ENCODE measurements at places on chromosomes 6 and 20.

- no peaks in the 10 kb centered on the region for H3K4me1 ChIP-seq
- no peaks in the 10 kb centered on the region for H3K36me3 ChIP-seq
- H3K27ac ChIP-seq = no peak overlapping the region
These were observed 6.7 kb downstream of the AFDN start for GRCh38 chr6:167833396-167833763.

DNA sequence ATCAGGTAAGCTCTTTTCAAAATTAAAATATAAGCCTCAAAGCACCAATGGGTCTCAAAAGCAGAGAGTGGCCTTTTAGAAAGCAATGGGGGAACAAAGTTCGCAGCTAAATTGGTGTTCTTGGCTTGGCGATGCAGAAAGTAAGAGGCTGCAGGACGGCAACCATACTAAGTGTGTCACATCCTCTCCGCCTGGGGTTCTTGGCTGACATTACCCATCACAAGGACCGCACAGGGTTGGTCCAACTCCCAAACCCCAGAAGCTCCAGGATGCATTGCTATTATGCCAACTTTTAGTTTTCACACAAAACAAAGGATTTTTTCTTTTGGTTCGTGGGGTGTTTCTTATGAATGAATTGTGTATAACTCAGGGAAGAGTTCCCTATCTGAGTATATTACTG is 124.8 kb downstream of the PRKN start:
- no peaks in the 10 kb centered on the region for H3K27me3 ChIP-seq
- H3K4me1 ChIP-seq = no peaks in the 10 kb centered on the region
- H3K4me3 ChIP-seq = no peak overlapping the region
- no peak for DNase-seq
- no peaks in the 10 kb centered on the region for H3K36me3 ChIP-seq
- H3K27ac ChIP-seq = no peak overlapping the region

DNA sequence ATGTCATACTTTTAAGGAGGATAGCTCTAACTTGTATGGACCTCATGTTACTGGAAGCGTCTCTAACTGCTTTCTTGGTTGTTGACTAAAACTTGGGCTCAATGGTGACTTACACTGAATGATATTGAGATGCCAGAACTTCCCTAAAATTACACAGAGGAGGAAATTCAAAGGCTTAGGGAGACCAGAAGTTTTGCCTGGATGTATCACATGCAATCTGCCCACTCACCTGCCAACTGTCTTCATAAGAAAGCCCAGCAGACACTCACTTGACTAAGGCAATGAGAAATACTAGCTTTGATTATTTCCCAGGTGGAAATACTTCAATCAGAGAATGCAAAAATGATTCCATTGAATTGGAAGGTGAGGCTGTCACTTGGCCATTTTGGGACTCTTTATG is 51.2 kb upstream of the PDYN start:
- no peaks in the 10 kb centered on the region for H3K27me3 ChIP-seq
- no peaks in the 10 kb centered on the region for H3K36me3 ChIP-seq
- no peak overlapping the region for H3K27ac ChIP-seq
- H3K4me3 ChIP-seq = no peak overlapping the region
- H3K4me1 ChIP-seq = no peaks in the 10 kb centered on the region

GRCh38 chr6:21769968-21770367 is 176.4 kb downstream of the SOX4 start:
- H3K4me3 ChIP-seq = no peak overlapping the region
- H3K36me3 ChIP-seq = no peaks in the 10 kb centered on the region
- H3K27me3 ChIP-seq = no peaks in the 10 kb centered on the region
- H3K27ac ChIP-seq = no peak overlapping the region
- no peak for DNase-seq

DNA sequence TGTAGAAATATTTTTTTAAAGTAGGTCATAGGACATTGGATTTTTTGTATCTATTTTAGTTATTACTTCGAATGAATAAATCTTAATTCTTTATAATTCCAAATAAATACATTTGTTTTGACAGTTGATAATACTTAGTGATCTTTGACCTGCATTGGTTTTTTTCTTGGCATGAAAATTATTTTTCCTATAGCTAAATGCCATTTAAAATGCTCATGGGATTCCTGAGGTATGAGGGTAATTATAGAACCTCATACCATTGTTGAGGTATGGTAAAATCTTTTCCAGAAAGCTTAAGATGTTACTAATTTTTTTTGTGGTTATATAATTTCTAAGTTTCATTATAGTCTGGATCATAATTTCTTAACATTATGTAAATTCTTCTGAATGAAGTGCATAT is 8.3 kb downstream of the PM20D2 start:
- no peak overlapping the region for H3K4me3 ChIP-seq
- H3K36me3 ChIP-seq = peaks cover 8% of the 10 kb centered on the region
- H3K27me3 ChIP-seq = no peaks in the 10 kb centered on the region

DNA sequence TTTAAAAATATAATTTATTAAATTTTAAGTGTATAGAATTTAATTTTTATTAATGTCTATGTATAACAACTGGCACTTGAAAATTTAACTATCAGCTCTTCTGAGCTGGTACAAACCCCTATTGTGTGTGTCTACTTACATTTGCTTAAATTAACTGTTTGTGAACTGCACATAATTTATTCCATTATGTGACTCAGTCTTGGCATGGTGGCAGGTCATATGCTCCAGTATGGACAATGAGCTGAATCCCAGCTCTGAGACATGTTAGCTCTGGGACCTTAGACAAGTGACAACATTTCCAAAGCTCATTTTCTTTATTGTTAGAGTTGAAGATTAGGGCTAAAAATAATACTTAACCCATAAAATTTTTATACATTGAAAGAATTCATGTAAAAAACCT is 526.1 kb upstream of the MARCKS start:
- no peaks in the 10 kb centered on the region for H3K27me3 ChIP-seq
- no peaks in the 10 kb centered on the region for H3K4me1 ChIP-seq
- H3K36me3 ChIP-seq = no peaks in the 10 kb centered on the region

DNA sequence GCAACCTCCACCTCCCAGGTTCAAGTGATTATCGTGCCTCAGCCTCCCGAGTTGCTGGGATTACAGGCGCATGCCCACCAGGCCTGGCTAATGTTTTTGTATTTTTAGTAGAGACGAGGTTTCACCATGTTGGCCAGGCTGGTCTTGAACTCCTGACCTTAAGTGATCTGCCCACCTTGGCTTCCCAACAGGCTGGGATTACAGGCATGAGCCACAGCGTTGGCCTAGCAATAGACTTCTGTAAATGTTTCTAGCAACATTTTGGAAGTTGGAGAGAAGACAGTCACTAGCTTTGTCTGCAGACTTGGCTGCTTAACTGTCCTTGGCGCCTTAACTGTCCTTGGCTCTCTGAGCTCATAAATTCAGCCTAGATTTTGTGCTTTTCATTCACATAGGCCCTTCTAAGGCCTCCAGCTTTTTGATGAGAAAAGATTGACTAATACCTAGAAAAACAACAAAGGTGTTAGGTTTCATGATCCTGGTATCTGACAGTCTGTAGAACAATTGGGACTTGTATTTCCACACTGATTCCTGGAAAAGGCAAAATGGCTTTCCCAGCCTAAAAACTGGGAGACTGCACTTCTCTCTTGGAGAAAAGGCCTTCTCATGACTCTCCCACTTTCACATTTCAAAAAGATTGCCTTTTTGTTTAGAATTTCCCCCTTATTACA is 49.7 kb downstream of the OR2B2 start:
- no peak overlapping the region for H3K27ac ChIP-seq
- no peak for DNase-seq
- peaks cover 8% of the 10 kb centered on the region for H3K4me1 ChIP-seq
- H3K4me3 ChIP-seq = no peak overlapping the region
- H3K36me3 ChIP-seq = no peaks in the 10 kb centered on the region
- no peaks in the 10 kb centered on the region for H3K27me3 ChIP-seq

DNA sequence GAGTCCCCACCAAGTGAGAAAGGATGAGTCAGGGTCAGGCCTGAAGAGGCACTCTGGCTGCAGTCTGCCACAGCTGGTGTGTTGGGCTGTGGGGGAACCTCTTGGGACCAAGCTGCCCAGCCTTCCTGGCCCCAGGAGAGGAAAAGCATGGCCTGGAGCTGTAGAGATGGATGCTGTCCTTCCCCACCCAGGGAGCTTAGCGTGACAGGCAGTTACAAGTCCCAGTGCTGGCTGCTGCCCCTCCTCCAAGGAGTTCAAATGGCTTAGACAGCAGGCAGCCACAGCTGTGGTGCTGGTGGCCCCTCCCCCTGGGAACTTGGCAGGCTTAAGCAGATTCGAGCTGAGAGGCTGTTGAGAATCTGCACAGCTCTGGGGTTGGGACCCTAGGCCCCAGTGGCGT is 253.2 kb downstream of the PLCB1 start:
- H3K27me3 ChIP-seq = no peaks in the 10 kb centered on the region
- no peak overlapping the region for H3K27ac ChIP-seq
- H3K4me3 ChIP-seq = no peak overlapping the region
- no peaks in the 10 kb centered on the region for H3K36me3 ChIP-seq
- no peak for DNase-seq

DNA sequence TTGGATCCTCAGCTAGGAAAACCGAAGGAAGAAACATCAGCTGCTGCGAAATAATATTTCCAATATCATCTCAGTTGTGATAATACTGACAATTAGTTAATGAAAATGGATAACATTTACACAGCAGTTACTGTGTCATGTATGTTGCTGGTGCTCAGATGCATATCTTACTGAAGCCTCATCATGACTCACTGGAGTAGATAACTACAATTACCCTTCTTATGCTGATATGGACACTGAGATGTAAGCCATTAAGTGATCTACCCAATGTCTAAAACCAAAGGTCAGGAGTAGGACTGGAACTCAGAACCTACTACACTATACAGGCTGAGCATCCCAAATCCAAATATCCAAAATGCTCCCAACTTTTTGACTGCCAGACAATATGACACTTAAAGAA is 54.7 kb upstream of the LYRM2 start:
- no peak overlapping the region for H3K27ac ChIP-seq
- peaks cover 85% of the 10 kb centered on the region for H3K36me3 ChIP-seq
- H3K27me3 ChIP-seq = no peaks in the 10 kb centered on the region
- no peak for DNase-seq

GRCh38 chr6:24836109-24836508 is 37.4 kb upstream of the ARMH2 start:
- peaks cover 44% of the 10 kb centered on the region for H3K36me3 ChIP-seq
- no peak overlapping the region for H3K27ac ChIP-seq
- no peak for DNase-seq
- H3K27me3 ChIP-seq = no peaks in the 10 kb centered on the region
- H3K4me1 ChIP-seq = peaks cover 24% of the 10 kb centered on the region
- no peak overlapping the region for H3K4me3 ChIP-seq

DNA sequence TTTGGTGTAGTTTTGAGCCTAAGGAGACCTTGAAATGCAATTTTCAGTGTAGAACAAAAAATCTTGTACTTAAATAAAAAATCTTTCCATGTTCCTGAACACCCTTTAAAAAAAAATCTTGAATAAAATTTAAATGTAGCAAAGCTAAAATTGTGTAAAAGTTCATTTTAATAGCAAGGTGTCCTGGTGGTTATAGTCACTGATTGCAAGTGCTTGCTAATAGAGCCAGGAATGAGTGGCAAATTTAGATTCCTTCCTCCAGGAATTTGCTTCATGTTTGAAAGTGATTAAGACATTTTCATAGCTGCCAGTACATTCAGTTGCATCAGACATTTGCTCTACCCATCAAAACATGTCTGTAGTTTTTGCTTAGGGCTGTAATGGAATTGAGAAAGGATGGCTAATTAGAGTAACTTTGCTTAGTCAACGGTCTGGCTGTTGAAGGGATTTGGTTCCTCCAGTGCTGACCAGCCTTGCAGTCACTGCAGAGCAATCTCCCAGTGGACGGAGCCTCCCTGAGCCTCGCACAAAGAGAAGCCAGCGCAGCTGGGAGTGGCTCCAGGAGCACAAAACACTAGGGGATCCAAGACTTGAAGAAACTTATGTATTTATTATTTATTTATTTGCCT is 36.5 kb downstream of the AKAP12 start:
- no peaks in the 10 kb centered on the region for H3K36me3 ChIP-seq
- no peak for DNase-seq
- no peaks in the 10 kb centered on the region for H3K4me1 ChIP-seq
- H3K27ac ChIP-seq = no peak overlapping the region
- no peak overlapping the region for H3K4me3 ChIP-seq
- H3K27me3 ChIP-seq = no peaks in the 10 kb centered on the region

- no peaks in the 10 kb centered on the region for H3K36me3 ChIP-seq
- DNase-seq = no peak
- no peak overlapping the region for H3K27ac ChIP-seq
- H3K4me3 ChIP-seq = no peak overlapping the region
- H3K4me1 ChIP-seq = no peaks in the 10 kb centered on the region
- peaks cover 2% of the 10 kb centered on the region for H3K27me3 ChIP-seq
These were observed 54.8 kb downstream of the CAP2 start for GRCh38 chr6:17448165-17448564.

DNA sequence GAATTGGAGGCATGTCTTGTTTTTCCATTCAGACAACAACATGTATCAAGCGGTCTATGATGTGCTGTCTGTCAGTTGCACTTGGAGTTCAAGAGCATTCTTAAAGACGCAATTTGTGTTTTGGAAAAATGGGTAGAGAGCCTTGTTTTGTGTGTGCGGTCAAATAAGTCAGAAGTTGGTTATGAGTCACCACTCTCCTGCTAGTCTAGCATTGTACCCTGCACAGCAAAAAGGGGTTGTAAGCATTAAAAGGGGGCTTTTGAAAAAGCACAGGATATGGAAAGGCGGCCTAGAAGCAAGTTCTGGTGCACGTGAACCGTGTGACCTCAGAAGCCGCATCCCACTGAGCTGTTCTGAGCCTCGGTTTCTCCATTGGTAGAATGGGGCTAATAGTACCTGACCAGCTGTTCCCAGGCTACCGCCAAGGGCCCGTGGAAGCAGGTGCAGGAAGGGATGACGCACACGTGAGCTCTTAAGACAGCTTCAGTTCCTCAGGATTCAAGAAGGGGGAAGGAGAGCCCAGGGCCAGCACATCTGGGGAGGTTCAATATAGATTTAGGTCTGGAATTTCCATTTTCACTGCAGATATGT is 61.6 kb upstream of the SNX9 start:
- H3K36me3 ChIP-seq = no peaks in the 10 kb centered on the region
- H3K4me1 ChIP-seq = peaks cover 27% of the 10 kb centered on the region
- H3K27me3 ChIP-seq = no peaks in the 10 kb centered on the region
- H3K27ac ChIP-seq = no peak overlapping the region

DNA sequence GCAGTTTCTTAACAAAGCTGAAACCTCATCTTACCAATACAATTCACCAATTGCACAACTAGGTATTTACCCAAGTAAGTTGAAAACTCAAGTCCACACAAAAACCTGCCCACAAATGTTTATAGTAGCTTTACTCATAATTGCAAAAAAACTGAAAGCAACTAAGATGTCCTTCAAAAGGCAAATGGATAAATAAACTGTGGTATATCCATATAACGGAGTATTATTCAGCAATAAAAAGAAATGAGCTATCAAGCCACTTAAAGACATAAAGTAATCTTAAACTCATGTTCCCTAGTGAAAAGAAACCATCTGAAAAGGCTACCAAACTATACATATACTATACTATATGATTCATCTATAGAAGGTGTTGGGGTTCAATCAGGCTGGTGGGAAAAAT is 179.7 kb downstream of the HACE1 start:
- DNase-seq = no peak
- peaks cover 4% of the 10 kb centered on the region for H3K4me1 ChIP-seq
- H3K27ac ChIP-seq = no peak overlapping the region
- no peak overlapping the region for H3K4me3 ChIP-seq

- DNase-seq = no peak
- no peaks in the 10 kb centered on the region for H3K27me3 ChIP-seq
- no peaks in the 10 kb centered on the region for H3K4me1 ChIP-seq
- H3K36me3 ChIP-seq = no peaks in the 10 kb centered on the region
- no peak overlapping the region for H3K27ac ChIP-seq
These were observed 290.0 kb downstream of the HAO1 start for GRCh38 chr20:7650086-7650879.

GRCh38 chr6:19664050-19664449 is 173.1 kb upstream of the ID4 start:
- no peaks in the 10 kb centered on the region for H3K36me3 ChIP-seq
- DNase-seq = no peak
- no peaks in the 10 kb centered on the region for H3K4me1 ChIP-seq
- H3K27me3 ChIP-seq = no peaks in the 10 kb centered on the region
- no peak overlapping the region for H3K27ac ChIP-seq
- no peak overlapping the region for H3K4me3 ChIP-seq

Measured in naive thymus-derived CD4-positive, alpha-beta T cell (primary cell).